ENCODE measurements at places on chromosomes 2 and 18.
A peak's percentile ranks its signal among the peaks of the same experiment; 100 is the strongest.

DNA sequence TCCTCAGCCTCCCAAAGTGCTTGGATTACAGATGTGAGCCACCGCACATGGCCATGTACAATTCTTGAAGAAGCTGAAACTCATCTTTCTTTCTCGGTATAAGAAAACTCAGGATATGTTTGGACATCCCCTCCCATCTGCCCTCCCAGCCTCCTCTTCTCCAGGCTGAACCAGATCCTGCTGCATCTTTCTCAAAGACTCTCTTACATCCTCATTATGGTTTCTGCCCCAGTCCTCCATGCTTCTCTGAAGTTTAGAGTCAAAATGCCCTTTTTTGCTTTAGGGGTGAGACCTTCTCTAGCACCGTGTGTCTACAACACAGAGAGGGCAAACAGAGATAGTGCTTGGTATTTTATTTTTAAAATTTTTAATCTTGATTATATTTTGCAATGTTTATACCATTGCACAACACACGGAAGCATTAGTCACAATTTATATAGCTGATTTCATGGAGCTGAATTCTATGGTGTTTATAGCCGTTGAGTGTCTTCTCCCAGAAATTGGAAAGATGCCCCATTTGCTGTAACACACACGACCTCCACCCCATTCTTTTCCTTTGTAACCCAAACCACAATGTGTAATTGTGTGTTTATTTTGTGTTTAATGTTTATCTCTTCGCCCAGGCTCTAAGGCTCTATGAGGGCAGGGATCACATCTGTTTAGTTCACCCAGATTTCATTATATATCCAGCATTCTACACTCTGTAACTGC lies 206.0 kb upstream of the TNP1 start:
- DNase-seq, result peak; percentile 41

DNA sequence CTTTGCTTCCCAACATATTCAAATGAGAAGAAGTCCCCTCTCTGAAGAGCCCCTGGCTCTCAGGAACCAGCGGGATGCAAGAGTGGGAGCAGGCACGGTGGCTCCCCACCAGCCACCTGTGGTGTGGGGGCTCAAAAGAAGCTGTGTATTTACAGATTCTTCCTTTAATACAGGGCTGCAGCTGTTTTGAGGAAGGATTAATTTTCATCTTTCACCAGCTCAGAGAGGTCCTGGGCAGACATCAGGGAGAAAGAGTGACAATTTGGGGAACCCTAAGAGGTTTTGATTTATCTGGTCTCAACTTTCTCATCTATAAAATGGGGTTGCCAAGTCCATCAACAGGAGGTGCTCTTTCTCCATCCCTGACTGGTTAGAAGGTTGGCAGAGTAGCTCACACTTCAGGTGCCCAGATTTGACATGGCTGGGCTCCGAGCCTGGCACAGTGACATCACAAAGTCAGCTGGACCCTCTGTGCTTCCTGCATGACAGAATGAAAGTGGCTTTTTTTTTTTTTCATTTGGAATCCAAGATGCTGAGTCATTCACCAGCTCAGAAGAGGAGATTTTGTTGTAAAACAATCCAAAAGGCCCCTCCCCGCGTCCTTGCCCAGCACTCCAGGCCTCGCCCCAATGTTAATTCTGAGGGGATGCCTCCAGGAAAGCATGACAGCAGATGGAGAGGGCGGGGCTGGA lies 15.5 kb upstream of the SIX2 start:
- peak; percentile 89 for DNase-seq

GRCh38 chr2:189552991-189553404 lies 27.6 kb downstream of the SLC40A1 start:
- no peak for DNase-seq

- peak; percentile 33 for DNase-seq
Observed at GRCh38 chr2:138267161-138267901, 234.2 kb upstream of the SPOPL start.

GRCh38 chr2:20745924-20746555 lies 76.9 kb downstream of the LDAH start:
- DNase-seq, result no peak

DNA sequence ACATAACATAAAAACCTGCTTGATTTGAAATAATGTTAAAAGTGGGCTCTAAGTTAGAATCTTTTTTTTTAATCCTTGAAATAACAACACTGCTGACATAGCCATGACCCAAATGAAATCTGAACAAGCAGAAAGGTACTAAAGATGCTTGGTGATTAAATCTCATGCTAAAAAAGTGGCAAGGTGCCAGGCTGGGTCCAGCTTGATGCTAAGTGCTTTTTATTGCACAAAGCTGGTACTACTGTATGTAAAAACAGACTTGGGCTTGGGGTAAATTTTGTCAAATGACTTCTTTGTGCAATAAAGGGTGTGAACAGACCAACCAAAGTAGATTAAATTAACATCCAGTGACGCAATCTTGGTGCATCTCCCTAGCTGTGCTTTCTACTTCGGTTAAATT lies 13.4 kb downstream of the BCL11A start:
- DNase-seq, result no peak

All from amniotic stem cell (primary cell).